ENCODE measurements at places on chromosomes 2 and 18. TPM values are rescaled to one million over a fixed set of nuclear protein-coding genes. Genes with fewer than 3 reads are reported as not detected.

Gene SRD5A2
- total RNA-seq = 0.17 TPM

Gene LYG1
- 0.69 TPM for total RNA-seq

Gene ZFAND2B
- 14.5 TPM for total RNA-seq

Gene ATG9A
- total RNA-seq = 45.9 TPM

Gene TMSB10
- total RNA-seq = 4,399 TPM

Gene GKN2
- total RNA-seq = not detected

Gene ACVR1
- total RNA-seq = 23.4 TPM

Gene PPP1R1C
- 27.3 TPM for total RNA-seq

Gene VAMP5
- total RNA-seq = 45.4 TPM

Gene ATP6V1C2
- 0.79 TPM for total RNA-seq

DNA sequence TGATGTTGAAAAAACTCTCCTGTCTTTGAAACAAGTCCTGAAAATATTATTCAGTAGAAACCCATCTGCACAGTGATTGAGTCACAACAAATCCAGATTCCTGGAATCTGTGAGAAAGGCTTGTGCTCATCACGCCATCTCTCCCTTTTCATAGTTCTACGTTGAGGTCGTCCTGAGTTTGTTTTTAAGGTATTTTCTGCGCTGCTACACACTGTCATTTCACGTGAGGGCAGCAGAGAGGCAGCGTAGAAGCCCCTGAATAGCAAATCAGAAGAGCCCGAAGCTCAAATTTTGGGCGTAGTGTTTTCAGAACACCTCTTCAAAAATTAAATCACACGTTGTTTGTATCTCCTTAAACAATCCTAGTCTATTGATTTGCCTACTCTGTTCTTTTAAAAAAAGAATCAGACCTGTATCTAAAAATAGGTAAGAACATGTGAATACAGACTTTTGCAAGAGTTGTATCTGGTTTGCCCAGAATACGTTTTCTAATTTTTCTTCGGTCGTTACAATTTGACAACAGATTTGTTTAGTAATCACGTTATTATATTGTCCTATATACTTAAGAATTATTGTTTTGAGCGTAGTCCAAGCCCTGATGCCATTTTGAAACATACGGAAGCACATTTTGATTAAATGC lies 61.6 kb upstream of the SLC38A11 start:
- H3K27me3 ChIP-seq = no peaks in the 10 kb centered on the region
- peaks cover 3% of the 10 kb centered on the region for H3K4me1 ChIP-seq
- H3K4me3 ChIP-seq = no peak overlapping the region
- H3K36me3 ChIP-seq = no peaks in the 10 kb centered on the region

GRCh38 chr2:126914811-126915500 lies 16.3 kb downstream of the TEX51 start:
- no peak overlapping the region for H3K27ac ChIP-seq
- no peak overlapping the region for H3K4me3 ChIP-seq
- H3K27me3 ChIP-seq = no peaks in the 10 kb centered on the region
- no peak for DNase-seq

- H3K27me3 ChIP-seq = no peaks in the 10 kb centered on the region
- H3K4me3 ChIP-seq = no peak overlapping the region
These were observed 243.0 kb upstream of the CYRIA start for GRCh38 chr2:16908656-16909055.

DNA sequence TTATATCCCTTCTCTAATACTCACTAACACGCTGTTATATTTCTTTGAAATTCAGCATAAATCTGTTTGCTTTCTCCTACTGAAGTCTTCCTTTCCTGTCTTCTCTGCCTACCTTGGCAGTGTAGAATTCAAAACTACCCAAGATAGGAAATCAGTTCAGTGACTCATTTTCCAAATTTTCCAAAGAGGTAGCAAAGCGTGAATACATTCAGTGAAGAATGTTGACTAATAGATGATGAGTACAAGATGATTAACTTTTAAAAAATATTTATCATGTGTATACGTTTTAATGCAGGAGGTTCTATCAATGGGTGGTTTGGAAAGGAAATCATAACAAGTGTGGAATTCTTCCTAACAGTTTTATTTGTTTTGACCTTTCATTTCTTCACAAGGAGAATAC lies 201.9 kb upstream of the SLC8A1 start:
- no peak overlapping the region for H3K27ac ChIP-seq
- no peak overlapping the region for H3K4me3 ChIP-seq
- no peak for DNase-seq

DNA sequence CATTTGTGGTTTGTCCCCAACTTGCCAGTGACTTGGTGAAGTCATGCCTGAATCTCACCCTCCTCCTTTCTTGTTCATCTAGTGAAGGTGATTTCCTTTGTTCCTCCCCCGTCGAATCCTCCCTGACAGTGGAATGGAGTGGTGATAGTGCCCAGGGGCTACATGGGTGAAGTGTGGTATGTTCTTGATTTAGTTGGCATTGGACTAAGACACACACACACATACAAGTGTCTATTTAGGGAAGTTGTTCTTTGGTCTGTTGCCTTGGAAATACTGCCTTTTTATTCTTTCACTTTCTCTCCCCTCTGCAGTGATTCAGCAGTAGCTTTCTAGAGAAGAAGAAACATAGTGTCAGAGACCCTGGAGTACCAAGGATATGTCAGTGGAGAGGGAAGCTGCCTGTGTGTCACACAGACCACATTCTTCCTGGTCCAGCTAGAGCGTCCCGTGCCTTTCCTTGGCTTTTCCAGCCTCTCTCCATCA lies 10.9 kb downstream of the INPP4A start:
- no peak overlapping the region for H3K4me3 ChIP-seq
- no peaks in the 10 kb centered on the region for H3K27me3 ChIP-seq
- H3K27ac ChIP-seq = no peak overlapping the region

- H3K27me3 ChIP-seq = no peaks in the 10 kb centered on the region
- no peak overlapping the region for H3K27ac ChIP-seq
- H3K4me3 ChIP-seq = no peak overlapping the region
- H3K4me1 ChIP-seq = no peaks in the 10 kb centered on the region
- no peak for DNase-seq
These were observed 202.4 kb downstream of the PIK3C3 start for GRCh38 chr18:42157420-42157819.

- no peaks in the 10 kb centered on the region for H3K27me3 ChIP-seq
- DNase-seq = no peak
- no peak overlapping the region for H3K4me3 ChIP-seq
- no peak overlapping the region for H3K27ac ChIP-seq
These were observed 10.4 kb downstream of the SERPINB12 start for GRCh38 chr18:63552581-63552980.

- no peaks in the 10 kb centered on the region for H3K27me3 ChIP-seq
- no peaks in the 10 kb centered on the region for H3K36me3 ChIP-seq
- DNase-seq = no peak
- H3K4me3 ChIP-seq = no peak overlapping the region
- no peaks in the 10 kb centered on the region for H3K4me1 ChIP-seq
- H3K27ac ChIP-seq = no peak overlapping the region
These were observed 2067.7 kb downstream of the SUCLG1 start for GRCh38 chr2:82391386-82391785.

DNA sequence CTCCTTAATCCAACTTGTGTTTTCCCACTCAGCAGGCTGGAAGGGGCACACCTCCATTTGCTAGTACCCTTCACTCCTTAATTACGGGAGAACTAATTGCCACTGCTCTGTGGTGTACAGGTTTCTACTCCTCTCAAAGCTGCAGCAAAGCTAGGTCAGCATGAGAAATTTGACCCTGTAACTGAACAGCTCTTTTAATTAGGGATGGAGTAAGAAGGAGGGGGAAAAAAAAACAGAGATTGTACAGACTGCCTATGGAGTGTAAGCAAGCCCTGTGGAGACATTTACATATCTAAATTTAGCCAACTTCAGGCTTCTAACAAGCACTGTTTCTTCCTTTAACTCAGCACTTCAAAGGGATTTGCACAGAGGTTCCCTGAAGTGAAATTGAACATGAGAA lies 629.7 kb upstream of the SETBP1 start:
- H3K27ac ChIP-seq = no peak overlapping the region
- H3K27me3 ChIP-seq = no peaks in the 10 kb centered on the region
- peak; percentile 9 for DNase-seq
- H3K36me3 ChIP-seq = no peaks in the 10 kb centered on the region
- H3K4me1 ChIP-seq = no peaks in the 10 kb centered on the region
- no peak overlapping the region for H3K4me3 ChIP-seq

- no peaks in the 10 kb centered on the region for H3K27me3 ChIP-seq
- DNase-seq = no peak
- no peaks in the 10 kb centered on the region for H3K36me3 ChIP-seq
These were observed 202.5 kb downstream of the GLI2 start for GRCh38 chr2:120938045-120938771.

DNA sequence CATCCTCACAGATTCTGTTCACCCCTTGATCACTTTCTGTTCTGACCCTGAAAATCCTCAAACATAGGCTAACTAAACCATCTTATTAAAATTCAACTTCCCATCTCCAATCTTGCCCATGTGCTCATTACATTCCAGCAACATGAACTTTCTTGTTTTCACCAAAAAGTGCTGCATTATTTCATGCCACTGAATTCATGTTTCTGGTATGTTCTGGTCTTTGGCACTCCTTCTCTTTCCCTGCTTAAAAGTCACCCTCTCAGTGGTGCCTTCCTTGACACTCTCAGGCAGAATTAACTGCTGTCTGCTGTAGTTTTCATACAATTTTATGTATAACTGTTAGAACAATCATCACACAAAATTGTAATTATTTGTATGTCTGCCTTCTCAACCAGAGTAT lies 247.7 kb upstream of the RBMS1 start:
- H3K27ac ChIP-seq = no peak overlapping the region
- no peak overlapping the region for H3K4me3 ChIP-seq

GRCh38 chr18:48902023-48902855 lies 48.5 kb downstream of the SMAD7 start:
- H3K27ac ChIP-seq = peak overlapping the region; percentile 48
- peaks cover 3% of the 10 kb centered on the region for H3K36me3 ChIP-seq
- no peak overlapping the region for H3K4me3 ChIP-seq
- no peaks in the 10 kb centered on the region for H3K27me3 ChIP-seq
- H3K4me1 ChIP-seq = peaks cover 26% of the 10 kb centered on the region
- peak; percentile 70 for DNase-seq

DNA sequence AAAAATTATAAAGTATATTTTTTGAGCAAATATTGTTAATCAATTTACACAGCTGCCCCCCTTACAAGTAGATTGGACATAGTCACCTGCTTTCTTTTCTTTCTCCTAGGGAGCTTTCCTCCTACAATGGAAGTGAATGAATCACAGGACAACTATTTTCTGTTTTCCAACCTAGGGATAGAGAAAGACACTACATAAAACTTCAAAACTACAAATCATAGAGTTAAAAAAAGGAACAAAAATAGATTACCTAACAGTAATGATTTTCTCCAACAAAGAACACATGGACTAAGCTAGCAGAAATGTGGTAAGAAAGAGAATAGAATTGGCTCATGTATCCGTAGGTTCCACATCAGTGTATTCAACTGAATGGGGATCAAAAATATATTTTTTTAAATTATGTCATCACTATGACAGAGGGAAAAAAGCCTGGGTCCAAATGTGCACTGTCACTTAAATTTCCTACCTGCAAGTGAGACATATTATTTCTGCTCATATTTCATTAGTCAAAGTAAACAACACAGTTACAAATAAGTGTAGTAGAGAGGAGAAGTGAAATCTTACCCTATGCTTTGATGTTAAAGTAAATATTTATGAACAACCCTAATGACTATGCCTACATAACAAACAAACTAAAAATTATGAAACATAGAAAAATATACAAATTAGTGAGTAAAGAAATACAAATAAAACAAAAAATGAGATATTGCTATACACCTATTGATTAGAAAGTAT lies 756.7 kb downstream of the SOCS6 start:
- no peak overlapping the region for H3K4me3 ChIP-seq
- no peaks in the 10 kb centered on the region for H3K27me3 ChIP-seq
- H3K36me3 ChIP-seq = no peaks in the 10 kb centered on the region
- no peak for DNase-seq
- H3K4me1 ChIP-seq = no peaks in the 10 kb centered on the region

- DNase-seq = no peak
- H3K27me3 ChIP-seq = no peaks in the 10 kb centered on the region
- no peak overlapping the region for H3K27ac ChIP-seq
- no peaks in the 10 kb centered on the region for H3K4me1 ChIP-seq
These were observed 151.9 kb upstream of the CYRIA start for GRCh38 chr2:16817305-16818202.

DNA sequence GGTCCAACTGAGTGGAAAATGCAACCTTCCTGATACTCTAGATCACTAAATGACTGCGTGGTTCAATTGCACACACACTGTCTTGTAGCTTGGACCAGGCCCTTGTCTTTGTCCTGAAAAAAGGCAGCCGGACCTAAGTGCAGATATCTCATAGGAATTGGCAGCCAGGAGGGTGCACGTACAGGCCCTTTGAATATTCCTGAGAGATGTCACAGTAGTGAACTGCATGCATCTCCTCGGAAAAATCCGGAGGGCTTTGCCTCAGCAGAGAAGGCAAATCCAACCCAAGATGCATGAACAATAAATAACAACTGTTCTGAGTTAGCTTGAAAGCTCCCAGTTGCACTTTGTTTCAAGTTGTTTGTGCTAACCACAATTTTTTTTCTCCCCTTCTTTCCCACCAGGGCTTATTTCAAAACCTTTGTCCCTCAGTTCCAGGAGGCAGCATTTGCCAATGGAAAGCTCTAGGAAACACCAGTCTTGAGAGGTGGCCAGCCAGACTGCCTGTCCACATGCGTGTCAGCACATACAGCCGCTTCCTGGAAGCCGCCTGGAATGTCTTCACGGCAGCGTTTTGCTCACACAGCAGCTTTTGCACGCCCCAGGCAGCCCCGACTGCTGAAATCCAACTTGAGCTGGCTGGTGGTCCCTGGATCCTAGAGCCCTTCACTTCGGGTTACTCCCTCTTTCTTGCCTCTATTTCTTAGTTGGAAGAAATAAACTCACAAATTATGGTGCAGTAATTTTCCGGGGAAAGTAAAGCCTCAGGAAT lies 54.4 kb upstream of the FOSL2 start:
- peak overlapping the region; percentile 35 for H3K27ac ChIP-seq
- peaks cover 3% of the 10 kb centered on the region for H3K36me3 ChIP-seq
- H3K4me1 ChIP-seq = peaks cover 48% of the 10 kb centered on the region
- no peaks in the 10 kb centered on the region for H3K27me3 ChIP-seq
- H3K4me3 ChIP-seq = no peak overlapping the region

DNA sequence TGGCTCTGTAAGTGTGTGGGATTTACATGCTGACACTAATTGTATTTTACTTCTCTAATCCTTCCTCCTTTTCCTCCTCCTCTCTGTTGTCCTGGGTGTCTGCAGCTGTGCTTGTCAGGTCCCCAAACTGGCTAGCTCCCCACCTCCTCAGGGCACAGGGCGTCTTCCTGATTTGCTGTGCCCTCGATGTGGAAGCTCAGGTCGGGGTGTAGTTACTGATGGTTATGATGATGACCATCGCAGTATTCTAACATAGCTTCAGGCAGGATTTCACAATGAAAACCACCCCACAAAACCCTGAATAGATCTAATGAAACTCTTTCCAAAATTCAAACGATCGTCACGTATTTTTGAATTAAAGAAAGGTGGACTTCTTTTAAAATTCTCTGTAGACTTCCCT lies 428.4 kb downstream of the TGIF1 start:
- H3K4me1 ChIP-seq = no peaks in the 10 kb centered on the region
- no peak overlapping the region for H3K27ac ChIP-seq
- no peak for DNase-seq
- H3K27me3 ChIP-seq = no peaks in the 10 kb centered on the region
- peaks cover 13% of the 10 kb centered on the region for H3K36me3 ChIP-seq

- H3K27me3 ChIP-seq = no peaks in the 10 kb centered on the region
- H3K36me3 ChIP-seq = no peaks in the 10 kb centered on the region
- no peak for DNase-seq
- H3K4me1 ChIP-seq = peaks cover 11% of the 10 kb centered on the region
- H3K27ac ChIP-seq = no peak overlapping the region
- no peak overlapping the region for H3K4me3 ChIP-seq
These were observed 124.4 kb downstream of the MAP4K4 start for GRCh38 chr2:101821828-101822458.

GRCh38 chr2:102606353-102606752 lies 13.0 kb upstream of the SLC9A2 start:
- no peaks in the 10 kb centered on the region for H3K27me3 ChIP-seq
- H3K4me1 ChIP-seq = no peaks in the 10 kb centered on the region
- no peak overlapping the region for H3K4me3 ChIP-seq
- DNase-seq = no peak
- no peaks in the 10 kb centered on the region for H3K36me3 ChIP-seq
- H3K27ac ChIP-seq = no peak overlapping the region
